NCI-H1417 treated with DMSO at 0.1 percent for 48 hours (cell line): ENCODE measurements at places on chromosomes 13 and 19.

GRCh38 chr19:54206831-54207177, 6.1 kb downstream of the RPS9 start:
- DNase-seq: no peak

- DNase-seq: no peak
These were observed 124.9 kb upstream of the UBL3 start for GRCh38 chr13:29975283-29975682.

GRCh38 chr19:38544569-38545315, 73.0 kb downstream of the MAP4K1 start:
- DNase-seq: no peak

DNA sequence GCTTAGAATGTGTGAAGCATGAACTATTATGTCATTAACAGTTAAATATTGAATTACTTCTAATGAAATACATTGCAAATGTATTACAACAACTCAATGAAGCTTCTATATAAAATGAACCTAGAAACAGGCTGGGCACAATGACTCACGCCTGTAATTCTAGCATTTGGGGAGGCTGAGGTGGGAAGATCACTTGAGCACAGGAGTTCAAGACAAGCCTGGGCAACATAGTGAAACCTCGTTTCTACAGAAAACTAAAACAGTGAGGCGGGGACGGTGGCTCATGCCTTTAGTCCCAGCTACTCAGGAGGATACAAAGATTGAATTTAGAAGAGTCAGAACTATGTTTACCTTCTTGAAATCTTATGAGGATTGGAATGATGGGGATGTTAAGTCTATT, 505.1 kb downstream of the SLITRK5 start:
- no peak for DNase-seq

DNA sequence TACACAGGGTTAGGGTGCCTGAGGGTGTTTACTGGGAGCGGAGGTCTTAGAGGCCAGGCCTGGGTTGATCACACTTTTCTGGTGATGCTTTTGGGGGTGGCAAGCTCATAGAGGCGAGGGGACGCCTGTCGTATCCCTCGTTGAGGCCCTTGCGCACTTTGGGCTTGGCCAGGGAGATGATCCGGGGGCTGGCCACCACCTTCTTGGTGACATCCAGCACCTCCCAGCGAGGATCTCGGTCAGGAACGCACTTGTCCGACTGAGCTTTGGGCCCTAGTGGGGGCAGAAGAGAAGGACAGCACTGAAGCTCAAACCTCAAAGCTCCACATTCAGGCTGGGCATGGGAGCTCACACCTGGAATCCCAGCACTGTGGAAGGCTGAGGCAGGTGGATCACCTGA, 17.6 kb upstream of the MIER2 start:
- DNase-seq: no peak

DNA sequence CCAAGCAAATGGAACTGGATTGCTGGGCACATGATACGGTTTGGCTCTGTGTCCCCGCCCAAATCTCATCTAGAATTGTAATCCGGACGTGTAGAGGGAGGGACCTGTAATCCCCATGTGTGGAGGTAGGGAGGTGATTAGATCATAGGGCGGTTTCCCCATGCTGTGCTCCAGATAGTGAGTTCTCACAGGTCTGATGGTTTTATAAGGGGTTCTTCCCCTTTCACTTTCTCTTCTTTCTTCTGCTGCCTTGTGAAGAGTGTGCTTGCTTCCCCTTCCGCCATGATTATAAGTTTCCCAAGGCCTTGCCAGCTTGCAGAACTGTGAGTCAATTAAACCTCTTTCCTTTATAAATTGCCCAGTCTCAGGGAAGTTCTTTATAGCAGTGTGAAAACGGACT, 32.6 kb upstream of the MTIF3 start:
- DNase-seq: no peak

DNA sequence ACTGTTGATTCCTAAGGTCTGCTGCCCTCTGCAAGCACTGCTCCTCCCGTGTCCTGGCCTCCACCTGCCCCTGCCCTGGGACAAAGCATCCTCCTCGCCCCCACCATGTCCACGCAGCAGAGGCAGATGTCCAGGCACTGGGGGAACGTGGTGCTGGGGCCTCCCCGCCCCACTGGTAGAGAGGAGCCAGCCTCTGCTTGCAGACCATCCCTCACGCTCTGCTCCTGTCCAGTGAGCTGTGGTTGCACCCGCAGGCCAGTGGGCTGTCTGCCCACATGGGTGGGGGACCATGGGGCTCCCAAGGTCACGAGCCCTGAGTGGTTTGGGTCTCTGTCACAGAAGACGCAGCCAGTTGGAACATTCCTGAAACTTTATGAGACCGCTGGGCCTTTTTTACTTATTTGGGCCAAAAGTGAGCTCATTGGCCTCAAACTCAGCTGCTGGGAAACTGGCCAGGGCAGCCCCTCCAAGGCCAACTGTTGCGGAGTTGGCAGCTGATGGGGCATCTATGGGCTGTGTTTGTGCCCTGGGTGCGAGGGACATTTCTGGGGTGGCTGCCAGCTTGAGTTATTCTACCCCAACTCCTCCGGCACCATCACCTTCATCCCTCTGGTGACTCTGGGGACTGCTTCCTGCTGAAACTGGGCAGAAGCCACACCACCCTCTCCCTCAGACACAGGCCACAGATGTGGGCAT, 64.8 kb upstream of the F7 start:
- no peak for DNase-seq

DNA sequence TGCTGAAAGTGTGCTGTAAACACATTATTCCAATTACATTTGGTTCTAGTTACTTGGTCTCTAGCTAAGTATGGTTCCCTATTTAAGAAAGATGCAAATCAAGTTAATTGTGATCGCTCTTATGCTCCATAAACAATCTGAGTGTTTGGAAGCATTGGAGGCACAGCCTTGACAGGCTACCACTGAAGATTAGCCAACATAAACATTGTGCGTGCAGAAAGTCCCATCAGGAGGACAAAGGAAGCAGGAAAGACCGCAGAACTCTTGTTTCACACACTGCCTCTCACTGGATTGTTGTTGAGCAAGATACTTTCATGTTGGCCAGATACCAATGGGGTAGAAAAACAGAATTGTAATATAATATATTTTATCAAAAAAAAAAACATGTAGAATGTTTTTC, 814.4 kb downstream of the EFNB2 start:
- DNase-seq: no peak

DNA sequence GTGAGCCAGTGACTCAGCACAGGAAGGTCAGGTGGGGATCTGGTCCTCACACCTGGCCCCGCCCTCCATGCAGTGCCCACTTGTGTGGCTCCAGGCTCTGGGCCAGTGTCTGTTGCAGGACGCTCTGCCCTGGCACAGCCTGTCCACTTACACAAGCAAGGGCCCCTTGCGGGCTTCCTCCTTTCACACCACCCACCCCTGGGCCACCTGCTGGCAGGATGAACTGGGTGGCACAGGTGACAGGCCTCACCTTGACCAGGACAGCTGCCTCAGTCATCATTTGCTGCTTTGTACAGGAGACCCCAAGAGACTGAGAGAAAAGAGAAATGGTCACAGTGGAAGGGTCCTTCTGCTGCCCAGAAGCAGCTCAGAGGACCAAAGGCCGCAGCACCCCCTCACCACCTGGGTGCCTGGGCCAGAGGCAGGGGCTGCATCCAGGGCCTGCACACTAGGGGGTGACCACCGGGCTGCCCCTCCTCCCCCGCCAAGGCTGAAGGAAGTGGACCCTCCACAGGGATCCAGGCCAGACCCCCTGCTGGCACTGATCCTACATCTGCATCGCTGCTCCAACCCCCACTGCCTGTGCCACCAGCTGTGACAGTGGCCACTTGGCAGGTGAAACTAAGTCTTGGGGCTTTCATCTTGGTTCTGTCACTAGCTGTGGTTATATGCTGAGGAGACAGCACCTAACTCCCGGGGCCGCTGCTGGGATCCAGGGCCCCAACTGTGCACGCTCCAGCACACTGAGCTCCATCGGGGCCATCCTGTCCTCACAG, 110.3 kb downstream of the TUBA3C start:
- DNase-seq: no peak

DNA sequence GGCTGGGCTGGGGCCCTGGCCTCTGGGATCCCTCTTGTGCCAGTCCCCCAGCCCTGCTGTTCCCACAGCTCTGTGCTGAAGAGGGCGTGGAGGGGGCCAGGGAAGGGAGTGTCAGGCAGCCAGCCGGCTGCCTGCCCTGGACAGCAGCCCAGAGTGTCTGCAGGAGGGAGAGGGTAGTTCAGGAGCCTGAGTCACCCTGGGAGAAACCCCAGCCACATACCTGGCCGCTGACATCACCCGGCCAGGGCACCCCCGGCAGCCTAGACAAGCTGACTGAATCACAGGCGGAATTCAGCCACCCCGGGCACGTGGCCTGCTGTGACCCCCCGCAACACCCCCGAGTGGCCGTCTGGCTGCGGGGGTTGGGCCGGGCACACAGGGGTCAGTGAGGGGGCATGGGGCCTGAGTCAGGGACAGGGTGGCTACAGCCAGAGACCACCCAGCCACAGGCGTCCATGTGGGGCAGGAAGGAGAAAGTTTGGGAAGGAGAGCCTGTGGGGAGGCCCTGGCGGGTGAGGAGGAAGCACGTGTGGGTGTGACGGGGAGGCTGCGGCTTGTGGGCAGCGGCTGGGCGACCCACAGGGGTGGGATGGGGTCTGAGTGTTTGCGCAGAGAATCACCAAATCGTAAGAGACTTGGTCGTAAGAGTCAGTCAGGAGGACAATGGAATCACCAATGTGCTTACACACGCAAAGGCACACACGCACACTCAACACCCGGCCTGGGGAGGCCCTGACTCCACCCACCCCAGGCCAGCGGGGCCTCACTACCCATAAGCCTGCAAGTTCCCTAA, 11.9 kb upstream of the FOSB start:
- DNase-seq: no peak

DNA sequence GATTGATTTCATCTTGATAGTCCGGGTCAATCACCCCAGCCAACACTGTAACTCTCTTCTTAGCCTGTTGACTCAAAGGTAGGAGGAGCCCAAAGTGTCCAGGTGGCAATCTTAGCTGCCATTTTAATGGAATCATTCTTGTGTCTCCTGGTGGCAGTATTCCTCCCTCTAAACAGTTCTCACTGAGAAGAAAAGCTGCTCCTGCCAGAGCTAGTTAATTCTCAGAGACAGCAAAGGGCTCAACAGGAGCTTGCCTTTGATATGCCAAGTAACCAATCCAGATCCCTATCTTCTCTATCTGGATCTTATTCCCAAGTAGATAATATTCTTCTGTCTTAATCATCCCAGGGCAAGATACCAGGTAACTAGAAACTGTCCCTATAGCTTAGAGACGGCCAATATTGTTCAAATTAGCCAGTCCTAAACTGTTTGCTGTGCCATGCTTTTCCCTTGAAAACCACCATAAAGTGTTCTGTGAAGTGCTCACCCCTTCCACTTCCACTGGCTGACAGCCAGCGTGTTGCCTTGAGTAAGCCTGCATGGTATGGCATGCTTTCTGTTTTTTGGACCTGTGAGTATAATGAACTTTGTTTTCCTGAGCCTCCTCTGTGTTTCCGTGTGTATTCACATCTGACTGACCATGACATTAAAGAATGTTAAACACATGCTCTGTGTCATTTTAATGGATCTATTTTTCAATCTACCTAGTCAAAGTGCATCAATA, 463.7 kb upstream of the SLITRK5 start:
- DNase-seq: no peak

DNA sequence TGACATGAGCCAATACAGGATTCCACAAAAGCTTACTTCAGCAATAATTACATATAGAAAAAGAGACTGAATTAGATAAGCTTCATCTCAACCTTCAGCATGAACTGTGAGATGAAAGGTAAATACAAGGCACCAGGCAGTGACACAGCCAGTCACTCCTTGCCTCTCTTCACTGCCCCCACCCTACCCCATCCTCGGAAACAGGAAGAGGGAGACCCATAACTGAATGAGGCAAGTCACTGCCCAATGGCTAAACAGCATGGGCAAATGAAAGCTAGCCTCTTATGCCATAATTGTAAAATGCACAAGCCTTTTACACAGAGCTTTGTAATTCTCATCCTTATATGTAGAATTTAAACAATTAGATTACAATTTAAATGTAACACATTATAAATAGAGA, 1.7 kb downstream of the ZNF160 start:
- no peak for DNase-seq

DNA sequence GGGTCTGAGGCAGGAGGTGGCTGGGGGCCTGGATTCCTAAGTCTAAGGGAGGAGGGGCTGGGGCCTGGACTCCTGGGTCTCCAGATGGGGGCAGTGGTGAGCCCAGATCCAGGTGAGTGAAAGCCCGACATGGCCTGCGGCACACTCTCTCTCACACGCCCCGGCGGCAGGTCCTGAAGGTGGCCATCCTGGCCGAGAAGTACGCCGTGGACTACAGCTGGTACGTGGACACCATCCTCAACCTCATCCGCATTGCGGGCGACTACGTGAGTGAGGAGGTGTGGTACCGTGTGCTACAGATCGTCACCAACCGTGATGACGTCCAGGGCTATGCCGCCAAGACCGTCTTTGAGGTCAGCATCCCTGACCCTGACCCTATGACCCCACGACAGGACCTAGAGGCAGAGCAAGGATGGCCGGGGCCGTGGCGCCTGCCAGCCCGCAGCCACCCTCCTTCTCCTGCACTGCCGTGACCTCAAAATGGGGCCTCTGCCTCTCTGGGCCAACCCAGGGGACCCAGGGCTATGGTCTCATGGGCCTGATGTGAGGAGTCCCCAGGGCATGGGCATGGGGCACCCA, 13.2 kb downstream of the FUZ start:
- DNase-seq: no peak

DNA sequence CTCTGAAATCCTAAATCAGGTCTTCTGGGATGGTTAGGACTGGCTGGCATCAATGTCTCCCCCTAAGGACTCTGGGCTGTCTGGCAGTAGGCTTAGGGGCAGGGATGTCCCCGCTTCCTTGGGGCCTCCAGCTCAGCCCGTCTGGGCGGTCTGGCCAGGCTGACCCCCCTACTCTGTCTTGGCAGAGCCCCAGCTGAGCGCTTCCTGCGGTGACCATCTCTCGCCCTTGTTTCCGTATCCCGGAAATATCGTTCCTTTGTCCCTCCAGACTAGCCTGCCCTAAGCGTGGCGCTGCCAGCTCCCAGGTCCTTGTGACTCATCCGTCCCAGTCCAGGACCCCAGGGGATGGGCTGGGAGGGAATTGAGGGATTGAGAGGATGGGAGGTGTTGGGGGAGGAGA, 11.3 kb downstream of the GTPBP3 start:
- no peak for DNase-seq
